Vagina (tissue), 2 donors: ENCODE measurements at places on chromosomes 7 and 10.

DNA sequence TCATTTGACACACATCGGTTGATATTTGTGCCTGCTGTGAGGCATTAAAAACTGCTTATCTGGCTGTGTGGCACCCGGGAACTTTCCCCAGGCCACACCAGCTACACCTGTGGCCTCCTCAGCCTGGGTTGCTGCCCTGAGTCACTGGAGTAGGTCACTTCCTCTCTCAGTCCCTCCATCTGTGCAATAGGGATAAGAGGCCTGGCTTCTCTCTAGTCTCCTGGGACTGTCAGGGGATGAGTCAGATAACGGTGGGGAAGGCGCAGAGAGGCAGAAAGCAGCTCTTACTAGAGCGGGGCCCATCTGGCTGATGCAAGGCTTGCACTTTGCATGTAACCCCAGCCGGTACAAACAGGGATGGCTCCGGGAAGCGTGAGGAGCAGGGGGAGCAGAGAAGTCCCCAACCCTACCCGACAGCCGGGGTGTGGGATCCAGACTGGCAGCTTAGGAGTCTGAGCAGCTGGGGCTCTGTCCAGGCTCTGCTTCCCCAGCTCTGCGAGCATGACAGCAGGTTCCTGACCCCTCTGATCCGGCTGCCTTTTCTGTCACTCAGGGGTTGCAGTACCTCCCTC lies 34.0 kb downstream of the DNAJB12 start:
- peak overlapping the region; percentile 95 for H3K27ac ChIP-seq
- H3K27me3 ChIP-seq: no peaks in the 10 kb centered on the region
- DNase-seq: no peak

DNA sequence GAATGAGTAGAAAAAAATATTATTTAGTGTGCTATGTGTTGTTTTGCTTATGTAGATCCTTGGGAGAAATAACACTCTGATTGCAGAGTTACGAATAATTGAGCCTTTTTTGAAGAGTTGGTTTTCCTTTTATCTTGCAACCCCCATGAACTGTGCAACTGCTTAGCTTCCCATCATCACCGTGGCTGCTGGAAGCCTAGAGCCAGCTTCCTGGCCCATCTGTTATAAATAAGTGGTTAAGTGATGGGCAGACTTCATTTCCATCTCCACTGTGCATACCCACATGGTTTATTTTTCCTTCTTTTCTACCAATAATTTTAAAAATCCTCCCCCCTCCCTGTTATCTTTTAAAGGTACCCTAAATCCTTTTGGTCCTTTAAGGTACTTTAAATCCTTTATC lies 554.9 kb upstream of the GALNT17 start:
- H3K4me1 ChIP-seq: no peaks in the 10 kb centered on the region
- no peaks in the 10 kb centered on the region for H3K27me3 ChIP-seq
- no peaks in the 10 kb centered on the region for H3K36me3 ChIP-seq
- no peak overlapping the region for H3K4me3 ChIP-seq
- H3K27ac ChIP-seq: no peak overlapping the region

DNA sequence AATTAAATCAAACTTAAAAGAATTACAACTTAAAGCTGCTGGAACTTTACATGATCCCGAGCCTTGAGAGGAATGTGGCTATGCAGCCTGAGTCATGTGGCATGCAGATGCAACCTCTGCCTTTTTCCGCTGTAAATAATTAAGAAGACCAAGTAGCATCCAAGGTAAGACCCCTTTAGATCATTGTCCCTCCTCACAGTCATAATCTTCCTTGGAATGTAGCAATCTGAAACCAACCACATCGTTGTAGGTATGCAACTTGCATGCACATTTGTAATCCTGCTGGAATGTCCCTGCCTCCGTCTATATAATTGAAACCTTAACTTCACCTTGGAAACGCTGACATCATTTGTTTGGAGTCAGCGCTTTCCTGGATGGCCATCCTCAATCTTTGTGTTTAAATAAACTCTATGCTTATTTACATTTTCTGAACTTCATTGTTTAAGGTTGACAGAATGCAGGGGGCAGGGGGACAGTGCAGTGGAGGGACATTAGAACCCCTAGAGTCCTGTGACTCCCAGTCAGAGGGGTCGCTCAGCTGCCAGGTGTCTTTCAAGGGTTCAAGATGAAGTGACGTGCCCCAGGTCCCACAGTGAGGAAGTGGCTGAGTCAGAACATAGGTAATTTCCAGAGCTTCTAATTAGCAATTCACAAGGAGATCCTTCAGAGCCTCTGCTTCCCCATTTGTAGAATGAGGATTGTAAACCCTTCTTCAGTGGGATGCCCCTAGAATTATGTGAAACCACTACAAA lies 110.7 kb downstream of the RALA start:
- H3K4me3 ChIP-seq: peak overlapping the region; percentile 55
- H3K27ac ChIP-seq: peak overlapping the region; percentile 80
- DNase-seq: no peak
- H3K36me3 ChIP-seq: no peaks in the 10 kb centered on the region

GRCh38 chr10:13949844-13950542 lies 363.2 kb downstream of the PRPF18 start:
- H3K4me3 ChIP-seq: no peak overlapping the region
- H3K27ac ChIP-seq: peak overlapping the region; percentile 21
- H3K4me1 ChIP-seq: peaks cover 18% of the 10 kb centered on the region
- no peaks in the 10 kb centered on the region for H3K27me3 ChIP-seq
- no peaks in the 10 kb centered on the region for H3K36me3 ChIP-seq

GRCh38 chr10:102741726-102742237 lies 2.0 kb upstream of the WBP1L start:
- H3K27ac ChIP-seq: no peak overlapping the region
- H3K27me3 ChIP-seq: no peaks in the 10 kb centered on the region
- no peak overlapping the region for H3K4me3 ChIP-seq
- peaks cover 31% of the 10 kb centered on the region for H3K4me1 ChIP-seq
- H3K36me3 ChIP-seq: no peaks in the 10 kb centered on the region
- no peak for DNase-seq

DNA sequence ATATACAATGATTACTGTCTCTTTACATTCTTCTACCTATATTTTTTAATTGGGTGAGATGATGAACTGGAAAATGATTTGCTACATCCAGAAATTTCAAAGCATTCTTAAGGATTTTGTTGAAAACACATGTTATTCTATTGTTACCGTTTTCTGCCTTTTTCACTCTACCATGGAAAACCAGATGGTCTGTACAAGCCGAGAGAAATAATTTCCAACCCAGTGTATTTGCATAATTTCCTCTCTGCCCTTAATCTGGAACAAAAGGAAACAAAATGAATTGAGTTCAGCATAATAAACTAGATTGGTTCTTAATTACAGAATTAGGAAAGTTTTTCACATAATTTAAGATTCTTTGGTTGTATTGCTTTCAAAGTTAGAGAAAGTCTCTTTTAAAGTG lies 211.2 kb downstream of the CACNB2 start:
- H3K4me1 ChIP-seq: no peaks in the 10 kb centered on the region
- no peak overlapping the region for H3K4me3 ChIP-seq
- H3K27me3 ChIP-seq: no peaks in the 10 kb centered on the region
- no peaks in the 10 kb centered on the region for H3K36me3 ChIP-seq
- no peak for DNase-seq

DNA sequence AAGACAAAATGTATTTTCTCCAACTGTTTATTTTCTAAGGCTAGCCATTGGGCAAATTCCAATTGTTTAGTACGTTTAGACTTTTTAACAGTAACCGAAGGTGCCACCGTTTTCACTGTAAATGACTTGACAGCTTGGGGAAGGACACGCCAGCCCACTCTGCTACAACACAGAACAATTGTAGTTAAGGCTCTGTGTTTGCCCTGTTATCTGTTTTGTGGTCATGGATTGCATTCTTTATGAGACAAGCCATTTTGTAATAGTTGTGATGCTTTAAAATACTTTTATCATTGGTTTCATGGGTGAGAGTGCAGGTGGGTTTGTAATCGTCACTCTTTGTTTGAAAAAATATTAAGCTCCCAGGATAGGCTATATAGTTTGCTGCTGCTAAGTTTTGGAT lies 6.6 kb upstream of the PITRM1 start:
- no peak overlapping the region for H3K4me3 ChIP-seq
- no peak overlapping the region for H3K27ac ChIP-seq
- no peaks in the 10 kb centered on the region for H3K36me3 ChIP-seq
- DNase-seq: no peak
- H3K4me1 ChIP-seq: no peaks in the 10 kb centered on the region

DNA sequence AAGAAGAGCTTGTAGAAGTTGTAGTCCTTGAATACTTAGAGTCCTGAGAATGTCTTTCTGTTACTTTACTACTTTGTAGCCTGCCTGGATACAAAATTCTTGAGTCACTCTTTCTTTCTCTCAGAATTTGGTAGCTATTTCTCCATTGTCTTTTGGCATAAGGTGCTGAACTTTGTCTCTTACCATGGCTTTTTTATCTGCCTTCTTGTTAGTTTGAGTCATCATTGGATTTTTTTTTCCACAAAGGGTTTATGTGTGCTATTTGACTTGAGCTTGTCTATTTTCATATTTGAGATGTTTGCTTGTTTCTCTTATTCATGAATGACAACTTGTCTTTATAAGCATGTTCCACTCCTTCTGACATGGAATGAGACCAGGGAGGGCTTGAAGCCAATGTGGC lies 74.5 kb upstream of the EXOC6 start:
- no peak for DNase-seq
- no peak overlapping the region for H3K27ac ChIP-seq
- H3K4me3 ChIP-seq: no peak overlapping the region
- no peaks in the 10 kb centered on the region for H3K27me3 ChIP-seq
- H3K4me1 ChIP-seq: no peaks in the 10 kb centered on the region

DNA sequence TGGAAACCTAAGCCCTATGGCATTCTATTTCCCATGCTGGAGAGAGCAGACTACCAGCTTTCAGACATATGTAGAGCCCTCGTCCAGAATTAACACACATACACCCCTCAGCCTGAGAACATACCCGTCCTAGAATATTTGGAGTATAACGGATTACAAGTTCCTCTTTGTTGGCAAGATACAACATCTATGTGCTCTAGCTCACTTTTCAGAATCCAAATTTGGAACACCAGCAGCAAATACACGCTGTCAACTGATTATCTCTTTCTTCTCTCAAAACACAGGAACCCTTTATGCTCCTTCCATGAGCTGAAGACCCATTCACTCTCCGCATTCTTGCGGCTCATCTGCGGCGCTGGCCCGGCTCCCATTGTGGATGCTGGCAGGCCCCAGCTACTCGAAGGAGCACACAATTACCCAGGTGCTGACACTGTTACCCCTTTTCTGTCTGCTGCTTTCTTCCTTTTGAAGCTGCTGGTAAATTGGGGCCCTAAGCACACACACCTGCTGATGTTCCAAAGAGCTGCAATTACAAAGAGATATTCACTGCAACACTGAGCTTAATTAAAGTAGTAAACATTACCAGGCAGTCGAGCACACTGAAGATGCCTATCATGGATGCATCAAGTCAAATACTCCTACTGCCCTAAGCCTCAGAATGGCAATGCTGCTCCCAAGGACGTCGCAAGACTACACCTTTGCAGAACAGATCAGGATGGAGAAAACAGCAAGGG lies 70.0 kb downstream of the VOPP1 start:
- H3K4me1 ChIP-seq: no peaks in the 10 kb centered on the region
- H3K36me3 ChIP-seq: no peaks in the 10 kb centered on the region
- no peak overlapping the region for H3K4me3 ChIP-seq
- no peak overlapping the region for H3K27ac ChIP-seq
- no peaks in the 10 kb centered on the region for H3K27me3 ChIP-seq

GRCh38 chr10:18436902-18437301 lies 214.5 kb downstream of the NSUN6 start:
- H3K4me1 ChIP-seq: no peaks in the 10 kb centered on the region
- H3K36me3 ChIP-seq: no peaks in the 10 kb centered on the region
- no peaks in the 10 kb centered on the region for H3K27me3 ChIP-seq
- no peak for DNase-seq
- H3K4me3 ChIP-seq: no peak overlapping the region

GRCh38 chr7:41696323-41696916 lies 6.5 kb downstream of the INHBA start:
- H3K27ac ChIP-seq: peak overlapping the region; percentile 77
- H3K36me3 ChIP-seq: no peaks in the 10 kb centered on the region
- no peak for DNase-seq
- H3K4me3 ChIP-seq: peak overlapping the region; percentile 33

DNA sequence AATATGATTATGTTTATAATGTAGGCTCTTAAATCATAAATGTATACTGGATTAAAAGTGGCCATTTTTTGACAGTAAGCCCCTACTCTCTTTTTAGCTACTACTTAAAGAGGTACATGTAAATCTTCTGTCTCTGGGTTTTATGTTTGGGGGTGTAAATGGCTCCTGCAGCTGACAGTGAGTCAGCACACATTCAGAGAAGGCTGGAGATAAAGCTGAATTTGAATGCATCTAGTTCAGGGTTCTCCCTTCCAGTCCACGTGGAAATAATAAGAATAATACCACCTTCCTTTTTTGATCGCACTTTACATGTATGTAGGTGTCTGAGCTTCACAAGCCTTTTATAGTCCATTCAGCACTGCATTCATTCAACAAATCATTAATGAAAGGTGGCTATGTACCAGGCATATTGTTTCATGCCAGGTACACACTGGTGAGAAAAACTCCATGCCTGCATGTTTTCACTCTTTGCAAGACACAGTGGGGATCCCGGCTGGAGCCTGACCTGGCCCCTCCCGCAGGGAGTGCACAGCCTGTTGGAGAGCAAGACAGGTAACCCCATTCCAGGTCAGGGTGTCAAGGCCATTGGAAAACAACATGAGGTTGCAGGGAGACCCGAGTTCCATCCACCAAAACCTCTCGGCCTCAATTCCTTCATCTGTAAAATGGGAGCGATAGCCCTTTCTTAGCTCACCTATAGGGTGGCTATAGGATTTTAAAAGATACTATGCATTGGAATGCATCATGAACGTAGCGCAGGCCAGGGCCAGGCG lies 107.5 kb upstream of the ANLN start:
- no peak overlapping the region for H3K4me3 ChIP-seq
- peak overlapping the region; percentile 73 for H3K27ac ChIP-seq
- H3K4me1 ChIP-seq: peaks cover 75% of the 10 kb centered on the region
- H3K27me3 ChIP-seq: no peaks in the 10 kb centered on the region
- no peaks in the 10 kb centered on the region for H3K36me3 ChIP-seq

DNA sequence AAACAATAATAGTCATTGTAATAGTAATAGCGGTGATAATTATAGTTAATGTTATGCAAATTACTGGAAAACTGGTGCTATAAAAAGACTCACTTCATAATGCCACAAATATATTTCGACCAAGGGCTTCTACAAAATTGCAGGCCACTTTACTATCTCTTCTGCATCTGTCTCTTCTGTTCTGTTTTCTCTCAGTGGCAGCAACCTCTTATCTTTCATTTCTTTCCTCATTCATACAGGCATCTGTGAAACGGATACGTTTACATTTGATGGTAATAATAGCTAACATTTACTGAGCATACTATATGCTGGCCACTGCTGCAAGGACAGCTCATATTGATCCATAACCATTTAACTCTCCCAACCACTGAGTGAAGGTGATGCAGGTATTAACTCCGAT lies 537.4 kb upstream of the PFKP start:
- DNase-seq: no peak
- H3K4me3 ChIP-seq: no peak overlapping the region
- no peaks in the 10 kb centered on the region for H3K36me3 ChIP-seq
- H3K27me3 ChIP-seq: no peaks in the 10 kb centered on the region
- no peaks in the 10 kb centered on the region for H3K4me1 ChIP-seq
